Tibial artery (tissue), 4 donors: ENCODE measurements at places on chromosomes 11 and 22.

DNA sequence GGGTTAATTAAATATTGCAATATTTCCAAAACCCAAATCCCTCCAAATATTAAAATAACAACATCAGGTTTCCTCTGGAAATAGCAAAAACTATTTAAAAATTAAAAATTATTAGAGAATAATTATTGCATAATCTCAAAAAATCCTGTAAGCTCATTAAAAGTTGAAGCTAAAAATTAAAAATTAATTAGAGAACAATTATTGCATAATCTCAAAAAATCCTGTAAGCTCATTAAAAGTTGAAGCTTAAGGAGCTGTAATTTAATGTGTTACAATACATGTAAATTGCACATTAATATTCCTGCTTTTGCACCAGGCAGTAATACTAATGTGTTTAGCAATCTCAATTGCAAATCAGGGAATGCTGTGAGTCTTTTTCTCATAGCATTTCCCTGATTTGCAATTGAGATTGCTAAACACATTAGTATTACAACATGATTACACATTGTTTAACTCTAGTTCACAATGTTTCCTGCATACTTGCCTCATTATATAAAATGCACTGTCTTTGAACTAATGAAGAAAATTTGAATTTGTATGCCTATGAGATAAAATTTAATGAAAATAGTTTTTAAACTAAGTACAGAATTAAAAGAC, 247.7 kb downstream of the GUCY1A2 start:
- H3K27me3 ChIP-seq, result no peaks in the 10 kb centered on the region
- no peak overlapping the region for H3K4me3 ChIP-seq
- no peaks in the 10 kb centered on the region for H3K4me1 ChIP-seq
- no peak overlapping the region for H3K27ac ChIP-seq
- DNase-seq, result no peak

DNA sequence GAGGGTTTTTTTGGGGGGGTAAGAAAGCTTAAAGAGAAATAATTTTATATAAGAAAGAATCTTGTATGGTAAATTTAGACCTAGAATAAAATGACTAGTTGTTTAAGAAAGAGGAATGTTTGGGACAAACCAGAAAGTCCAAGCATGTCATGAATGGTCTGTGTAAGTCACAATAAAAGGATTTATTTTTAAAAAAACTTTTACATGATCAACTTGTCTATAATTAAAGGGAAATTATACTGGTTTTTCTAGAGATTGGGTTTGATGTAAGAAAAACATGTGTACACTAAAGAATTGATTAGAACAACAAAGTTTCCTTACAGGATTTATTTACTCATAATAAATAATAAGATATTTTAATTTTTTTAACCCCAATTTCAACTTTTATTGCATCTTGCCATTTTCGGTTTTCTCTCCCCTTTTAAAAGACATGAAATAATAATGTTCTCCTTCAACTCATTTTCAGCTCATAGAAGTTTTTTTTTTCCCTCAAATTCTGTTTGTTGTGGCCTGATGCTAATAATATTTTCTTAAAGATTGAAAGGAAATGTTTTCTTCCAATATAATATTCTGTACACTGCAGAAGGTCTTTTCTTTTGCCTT, 35.4 kb upstream of the INCENP start:
- H3K27ac ChIP-seq, result no peak overlapping the region
- no peaks in the 10 kb centered on the region for H3K4me1 ChIP-seq

DNA sequence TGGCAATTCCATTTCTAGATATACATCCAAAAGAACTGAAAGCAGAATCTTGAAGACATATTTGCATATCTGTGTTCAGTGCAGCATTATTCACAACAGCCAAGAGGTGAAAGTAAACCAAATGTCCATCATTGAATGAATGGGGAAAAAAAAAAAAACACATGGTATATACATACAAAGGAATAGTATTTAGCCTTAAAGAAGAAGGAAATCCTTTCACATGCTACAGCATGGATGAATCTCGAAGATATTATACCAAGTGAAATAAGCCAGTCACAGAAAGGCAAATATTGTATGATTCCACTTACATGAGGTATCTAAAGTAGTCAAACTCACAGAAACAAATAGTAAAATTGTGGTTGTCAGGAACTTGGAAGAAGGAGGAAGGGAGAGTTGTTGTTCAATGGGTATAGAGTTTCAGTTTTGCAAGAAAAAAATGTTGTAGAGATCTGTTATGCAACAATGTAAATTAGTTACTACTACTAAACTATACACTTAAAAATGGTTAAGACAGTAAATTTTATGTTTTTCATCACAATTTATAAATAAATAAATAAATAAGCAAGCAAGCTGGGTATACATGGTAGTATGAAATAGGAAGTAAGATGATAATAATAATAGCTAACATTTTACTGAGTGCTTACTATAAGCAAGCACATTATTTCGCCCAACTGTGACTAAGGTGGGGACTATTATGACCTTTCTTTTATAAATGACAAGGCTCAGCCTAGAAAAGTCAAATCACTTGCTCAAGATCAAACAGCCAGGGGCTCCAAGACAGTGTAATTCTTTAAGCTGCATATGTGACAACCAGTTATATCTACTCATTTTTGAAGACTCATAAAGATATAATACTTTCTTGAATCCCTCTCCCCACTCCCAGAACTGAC, 50.0 kb downstream of the FAM168A start:
- H3K27ac ChIP-seq, result no peak overlapping the region
- DNase-seq, result no peak
- H3K4me3 ChIP-seq, result no peak overlapping the region
- H3K4me1 ChIP-seq, result no peaks in the 10 kb centered on the region

DNA sequence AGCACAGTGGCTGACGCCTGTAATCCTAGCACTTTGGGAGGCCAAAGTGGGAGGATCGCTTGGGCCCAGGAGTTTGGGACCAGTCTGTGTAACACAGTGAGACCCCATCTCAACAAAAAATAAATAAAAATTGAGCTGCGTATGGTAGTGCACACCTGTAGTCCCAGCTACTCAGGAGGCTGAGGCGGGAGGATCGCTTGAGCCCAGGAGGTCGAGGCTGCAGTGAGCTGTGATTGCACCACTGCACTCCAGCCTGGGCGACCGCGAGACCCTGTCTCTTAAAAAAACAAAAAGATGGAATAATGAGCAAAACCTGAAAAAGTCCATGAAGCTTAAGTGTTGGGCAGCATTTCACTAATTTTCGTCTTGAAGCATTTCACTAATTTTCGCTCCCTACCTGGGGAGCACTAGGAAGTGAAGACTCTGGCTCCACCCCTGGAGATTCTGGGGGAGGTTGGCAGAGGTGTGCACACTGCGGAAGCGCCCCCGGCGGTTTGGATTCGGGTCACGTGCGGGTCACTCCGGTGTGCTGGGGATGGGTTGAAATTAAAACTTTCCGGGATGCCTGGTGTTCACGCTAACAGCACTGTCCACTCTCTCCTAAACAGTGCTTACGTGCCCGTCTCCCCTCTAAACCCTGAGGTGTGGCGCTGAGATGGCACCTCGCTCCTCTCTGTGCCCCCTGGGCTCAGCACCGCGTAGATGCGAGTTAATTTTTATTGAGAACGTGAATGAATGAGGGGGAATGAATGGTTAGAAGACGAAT, 906 bp upstream of the NAA40 start:
- no peak for DNase-seq
- no peaks in the 10 kb centered on the region for H3K4me1 ChIP-seq
- peak overlapping the region; percentile 67 for H3K4me3 ChIP-seq
- peak overlapping the region; percentile 71 for H3K27ac ChIP-seq

- no peaks in the 10 kb centered on the region for H3K27me3 ChIP-seq
- H3K27ac ChIP-seq, result peak overlapping the region; percentile 83
- no peak overlapping the region for H3K4me3 ChIP-seq
- no peak for DNase-seq
- peaks cover 17% of the 10 kb centered on the region for H3K36me3 ChIP-seq
These were observed 85.0 kb upstream of the CRYBB3 start for GRCh38 chr22:25114369-25115362.

DNA sequence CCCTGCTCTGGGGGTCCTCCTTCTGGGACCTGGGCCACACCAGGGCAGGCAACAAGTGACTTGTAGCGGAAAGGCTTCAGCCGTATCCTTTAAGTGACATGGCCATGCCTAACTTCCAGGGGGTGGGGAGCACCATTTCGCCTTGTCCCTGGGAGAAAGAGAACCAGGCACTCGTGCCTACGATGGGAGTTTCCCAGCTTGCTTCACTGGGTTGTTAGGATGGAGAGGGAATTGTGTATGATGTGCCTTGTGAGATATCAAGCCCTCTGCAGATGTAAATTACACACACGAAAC, 151.4 kb downstream of the CACNA1I start:
- no peaks in the 10 kb centered on the region for H3K36me3 ChIP-seq
- H3K4me1 ChIP-seq, result no peaks in the 10 kb centered on the region
- no peak for DNase-seq
- H3K27me3 ChIP-seq, result no peaks in the 10 kb centered on the region
- H3K4me3 ChIP-seq, result no peak overlapping the region

DNA sequence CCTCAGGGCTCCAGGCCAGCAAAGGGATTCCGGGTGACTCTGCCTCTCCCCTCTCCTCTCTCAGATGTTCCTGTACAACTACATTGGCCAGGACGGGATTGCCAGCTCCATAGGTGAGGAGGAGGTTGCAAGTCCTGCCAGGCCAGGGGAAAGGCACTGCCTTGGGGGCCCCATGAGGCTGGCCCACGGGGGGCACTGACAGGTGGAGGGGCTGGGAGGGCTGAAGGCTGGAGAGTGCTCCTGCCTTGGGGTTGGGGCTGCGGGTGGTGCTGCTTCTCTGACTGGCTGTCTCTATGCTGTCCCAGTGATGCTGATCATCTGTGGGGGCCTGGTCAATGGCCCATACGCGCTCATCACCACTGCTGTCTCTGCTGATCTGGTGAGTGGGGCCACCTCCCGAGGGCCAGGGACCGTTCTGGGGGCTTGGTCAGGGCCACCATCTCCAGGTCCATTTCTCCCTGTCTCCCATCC, 21.7 kb downstream of the SLC37A2 start:
- no peaks in the 10 kb centered on the region for H3K36me3 ChIP-seq
- no peaks in the 10 kb centered on the region for H3K4me1 ChIP-seq
- no peak for DNase-seq
- H3K27me3 ChIP-seq, result peaks cover 36% of the 10 kb centered on the region
- H3K4me3 ChIP-seq, result no peak overlapping the region

DNA sequence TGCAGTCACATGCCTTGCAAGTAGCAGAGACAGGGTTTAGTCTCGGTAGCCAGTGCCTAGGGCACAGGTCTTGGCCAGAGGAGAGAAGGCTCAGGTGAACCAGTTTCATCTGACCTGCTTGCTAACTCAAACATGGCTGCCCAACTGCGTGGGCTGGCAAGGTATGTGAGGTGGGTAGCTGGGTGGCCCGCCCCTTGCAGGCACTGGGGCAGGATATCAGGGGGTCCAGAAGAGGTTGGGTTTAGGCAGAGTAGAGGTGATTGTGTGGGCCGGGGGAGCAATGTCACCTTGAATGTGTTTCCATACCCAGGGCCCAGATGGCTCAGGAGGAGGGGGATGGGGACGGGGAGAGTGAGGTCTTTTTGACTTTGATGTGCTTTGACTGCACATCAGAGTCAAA, 37.7 kb downstream of the ST3GAL4 start:
- H3K4me3 ChIP-seq, result no peak overlapping the region
- no peak for DNase-seq

DNA sequence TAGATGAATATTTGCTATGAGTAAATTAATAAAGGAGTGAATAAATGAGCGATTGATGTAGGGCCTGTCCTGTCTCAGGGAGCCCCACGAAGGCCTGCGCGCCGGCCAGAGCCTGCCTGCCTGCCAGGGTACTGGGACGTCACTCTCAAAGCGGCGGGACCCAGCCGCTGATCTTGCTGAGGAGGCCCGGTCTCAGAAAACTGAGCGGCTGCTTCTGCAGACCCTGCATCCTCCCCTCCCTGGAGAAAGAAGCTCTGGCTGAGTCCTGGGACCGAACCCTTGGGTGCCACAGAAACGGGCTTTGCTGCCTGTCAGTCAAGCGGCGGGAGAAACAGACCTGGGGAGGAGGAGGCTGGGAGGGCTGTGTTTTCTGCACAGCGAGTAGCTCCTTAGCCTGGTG, 91.6 kb upstream of the B3GAT1 start:
- no peak for DNase-seq
- no peaks in the 10 kb centered on the region for H3K36me3 ChIP-seq
- H3K4me3 ChIP-seq, result no peak overlapping the region
